ENCODE measurements at places on chromosomes 1 and 21.

- peak; percentile 87 for DNase-seq
These were observed at the start of gene LRRN2 for GRCh38 chr1:204685236-204686006. LRRN2 (minus strand) TSS chr1:204685738; CDS start chr1:204619992, 65,746 bp downstream.

GRCh38 chr21:26130249-26130881, 40.2 kb downstream of the APP start:
- no peak for DNase-seq

GRCh38 chr1:81228926-81229325, 571.8 kb upstream of the ADGRL2 start:
- no peak for DNase-seq

- DNase-seq: no peak
These were observed 345 bp downstream of the HPCAL4 start for GRCh38 chr1:39690794-39691382.

All from spinal cord (tissue), 10 donors.